D341Med (cell line): ENCODE measurements at places on chromosomes 7 and 10.

DNA sequence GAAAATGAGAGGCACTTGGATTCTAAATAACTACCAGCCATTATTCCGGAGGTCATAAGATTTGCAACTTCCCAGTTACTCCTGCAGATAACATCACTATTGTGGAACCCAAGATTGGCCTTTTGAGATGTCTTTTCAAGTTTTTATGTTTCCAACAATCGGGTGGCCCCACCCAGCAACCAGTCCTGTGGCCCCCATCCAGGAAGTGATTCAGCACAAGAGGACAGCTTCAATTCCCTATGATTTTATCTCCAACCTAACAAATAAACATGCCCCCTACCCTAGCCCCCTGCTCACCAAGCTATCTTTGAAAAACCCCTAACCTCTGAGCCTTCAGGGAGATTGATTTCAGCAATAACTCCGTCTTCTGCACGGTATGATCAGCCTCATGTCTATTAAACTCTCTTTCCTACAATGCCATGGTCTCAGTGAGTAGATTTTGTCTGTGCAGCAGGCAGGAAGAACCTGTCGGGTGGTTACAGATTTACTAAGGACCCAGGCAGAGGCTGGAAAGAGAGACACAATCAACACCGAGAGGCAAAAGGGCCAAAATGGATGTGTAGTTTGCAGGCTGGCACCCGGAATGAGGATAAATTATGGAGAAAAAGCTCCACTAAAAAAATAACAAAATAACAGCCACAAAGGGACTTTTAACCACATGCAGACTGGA is 83.9 kb upstream of the UNC5B start:
- no peak for DNase-seq

DNA sequence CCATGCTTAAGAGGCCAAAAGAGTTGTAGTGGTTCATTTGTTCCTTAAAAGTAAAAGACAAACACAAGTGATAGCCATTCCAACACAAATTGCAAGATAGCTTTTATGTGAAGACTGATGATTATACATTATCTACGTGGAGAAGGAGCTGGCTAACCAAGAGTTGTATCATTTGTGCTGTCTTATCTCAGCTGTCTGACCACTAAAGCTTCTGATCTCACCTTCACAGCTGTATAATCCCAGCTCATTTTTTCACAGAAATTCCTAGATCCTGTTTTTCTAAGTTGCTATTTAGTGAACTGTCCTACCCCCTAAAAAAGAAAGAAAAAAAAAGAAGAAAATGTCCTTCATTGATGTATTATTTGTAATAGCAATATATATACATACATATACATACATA is 9.8 kb downstream of the USP6NL start:
- DNase-seq = no peak

DNA sequence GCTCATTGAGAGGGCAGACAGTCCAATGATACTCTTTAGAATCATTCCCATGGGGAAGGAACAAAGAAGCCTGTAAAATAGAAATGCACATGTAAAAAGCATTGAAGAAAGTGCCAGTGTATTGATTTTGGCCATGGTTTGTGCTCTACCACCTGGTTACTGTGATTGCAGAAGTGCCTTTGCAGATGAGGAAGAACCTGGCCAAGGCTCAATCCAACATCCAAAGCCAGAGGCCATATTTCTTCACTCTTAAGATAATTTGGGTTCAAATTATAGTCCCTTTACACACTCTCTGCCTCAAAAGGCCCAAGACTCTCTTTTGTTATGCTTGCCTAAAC is 122.1 kb downstream of the EGFR start:
- DNase-seq = no peak

DNA sequence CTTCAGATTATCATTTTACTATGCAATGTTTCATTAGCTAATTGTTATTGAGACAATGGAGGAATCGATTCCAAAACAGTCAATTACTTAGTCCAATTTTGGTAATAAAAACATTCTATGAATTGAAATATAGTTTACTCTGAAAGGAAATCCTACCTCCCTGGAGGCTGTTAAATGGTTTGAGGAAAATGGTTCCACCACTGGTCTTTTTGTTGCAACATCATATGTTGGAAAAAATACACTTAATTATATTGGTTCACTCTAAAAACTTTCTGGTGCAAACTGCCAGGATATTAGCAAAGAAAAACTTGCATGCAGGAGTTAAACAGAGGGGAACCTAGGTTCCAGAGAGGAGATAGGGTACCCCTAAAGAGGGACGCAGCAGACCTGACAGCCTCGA is 267.3 kb upstream of the LYZL1 start:
- DNase-seq = no peak

GRCh38 chr7:70701477-70701876 is 430.5 kb upstream of the GALNT17 start:
- no peak for DNase-seq

DNA sequence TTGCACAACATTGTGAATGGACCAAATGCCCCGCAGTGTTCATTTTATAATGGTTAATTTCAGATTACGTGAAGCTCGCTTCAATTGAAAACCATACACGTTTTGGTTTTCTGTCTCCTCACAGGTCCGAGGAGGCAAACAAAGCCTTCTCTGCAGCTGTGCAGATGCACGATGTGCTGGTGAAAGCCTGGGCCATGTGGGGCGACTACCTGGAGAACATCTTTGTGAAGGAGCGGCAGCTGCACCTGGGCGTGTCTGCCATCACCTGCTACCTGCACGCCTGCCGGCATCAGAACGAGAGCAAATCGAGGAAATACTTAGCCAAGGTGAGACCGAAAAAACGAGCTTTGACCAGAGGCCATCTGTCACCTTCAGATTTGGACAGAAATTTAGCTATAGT is 110.3 kb downstream of the TRRAP start:
- DNase-seq = no peak

GRCh38 chr7:71937840-71938371 is 474.2 kb downstream of the CALN1 start:
- no peak for DNase-seq

DNA sequence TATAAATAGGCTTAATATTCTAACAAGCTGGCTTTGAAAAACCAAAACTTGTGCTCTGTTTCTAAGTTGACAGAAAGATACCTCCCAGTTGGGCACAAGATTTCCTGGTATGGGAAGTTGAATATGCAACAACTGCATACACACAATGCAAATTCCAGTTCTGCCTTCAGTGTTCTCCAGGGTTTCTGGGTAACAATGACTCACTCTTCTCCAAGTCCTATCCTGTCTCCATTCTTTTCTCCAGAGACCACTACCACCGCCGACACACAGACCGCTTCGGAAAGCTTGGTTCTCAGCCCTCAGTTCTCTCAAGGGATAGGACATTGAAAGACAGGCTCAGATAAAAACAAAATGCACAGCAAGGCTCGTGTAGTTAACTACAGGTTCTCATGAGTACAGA is 12.2 kb downstream of the PDE1C start:
- DNase-seq = no peak

DNA sequence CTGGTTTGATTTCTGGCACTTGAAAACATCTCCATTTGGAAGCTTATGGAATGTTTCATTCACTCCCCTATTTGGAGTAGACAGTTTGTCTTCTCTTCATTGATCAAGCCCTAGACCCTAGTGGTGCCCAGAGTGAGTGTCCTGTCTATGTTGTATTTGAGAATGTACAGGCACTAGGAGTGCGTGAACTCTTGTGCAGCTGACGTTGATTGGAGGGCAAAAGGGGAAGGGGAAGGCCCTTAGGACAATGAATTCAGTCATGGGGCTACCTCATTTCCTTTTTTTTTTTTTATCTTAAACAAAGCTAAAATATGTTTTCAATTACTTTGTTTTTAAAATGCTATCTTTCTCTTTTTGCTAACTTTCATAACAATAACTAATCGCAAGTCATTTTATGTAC is 66.5 kb downstream of the ADD3 start:
- no peak for DNase-seq

GRCh38 chr7:24769851-24770250 is 12.6 kb upstream of the GSDME start:
- no peak for DNase-seq

- no peak for DNase-seq
Observed at GRCh38 chr7:27842851-27843250, 102.9 kb downstream of the TAX1BP1 start.

GRCh38 chr10:70066190-70066589 is 13.5 kb downstream of the MACROH2A2 start:
- DNase-seq = no peak

DNA sequence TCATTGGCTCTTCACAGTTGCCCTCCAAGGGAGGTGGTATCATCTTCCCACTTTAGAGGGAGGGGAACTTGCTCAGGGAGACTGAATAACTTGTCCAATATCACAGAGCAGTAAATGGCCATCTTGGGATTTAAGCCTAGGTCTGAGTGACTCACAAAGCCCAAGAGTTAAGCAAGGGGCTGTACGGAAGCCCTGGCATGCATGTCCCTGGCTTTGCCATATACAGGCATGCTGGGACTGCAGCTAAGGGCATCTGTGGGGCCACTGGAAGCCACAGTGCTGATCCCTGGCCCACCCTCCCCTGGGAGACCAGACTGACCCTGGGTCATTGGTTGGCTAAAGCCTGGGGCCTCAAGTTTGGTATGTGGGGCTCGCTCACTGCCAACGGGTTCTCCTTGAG is 3.1 kb downstream of the VSIR start:
- no peak for DNase-seq

DNA sequence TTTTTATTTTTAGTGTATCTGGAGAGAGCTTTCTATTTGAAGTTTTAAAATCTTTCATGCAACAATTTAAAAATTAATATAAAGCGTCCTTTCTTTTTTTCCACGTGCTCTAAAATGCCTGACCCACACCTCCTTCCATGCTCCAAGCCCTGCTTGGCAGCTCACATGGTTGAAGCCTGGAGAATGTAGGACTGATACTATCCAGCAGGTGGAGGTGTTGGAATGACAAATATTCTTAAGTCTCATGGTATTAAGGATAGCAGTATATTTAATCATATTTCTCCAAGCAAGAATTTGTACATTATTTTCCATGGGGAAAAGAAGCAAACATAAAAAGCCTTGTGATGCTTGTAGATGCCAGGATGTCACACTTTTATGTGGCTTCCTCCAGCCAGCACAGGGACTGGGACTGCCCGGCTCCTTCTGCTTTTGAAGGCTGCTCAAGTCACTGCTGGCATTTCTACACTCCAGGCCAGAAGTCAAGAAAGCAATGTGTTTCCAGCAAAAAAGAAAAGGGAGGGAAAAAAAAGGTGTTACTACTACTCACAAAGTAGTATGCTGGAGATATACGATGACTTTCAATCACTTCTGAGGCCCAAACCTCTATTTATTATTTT is 49.7 kb downstream of the BZW2 start:
- peak; percentile 63 for DNase-seq

DNA sequence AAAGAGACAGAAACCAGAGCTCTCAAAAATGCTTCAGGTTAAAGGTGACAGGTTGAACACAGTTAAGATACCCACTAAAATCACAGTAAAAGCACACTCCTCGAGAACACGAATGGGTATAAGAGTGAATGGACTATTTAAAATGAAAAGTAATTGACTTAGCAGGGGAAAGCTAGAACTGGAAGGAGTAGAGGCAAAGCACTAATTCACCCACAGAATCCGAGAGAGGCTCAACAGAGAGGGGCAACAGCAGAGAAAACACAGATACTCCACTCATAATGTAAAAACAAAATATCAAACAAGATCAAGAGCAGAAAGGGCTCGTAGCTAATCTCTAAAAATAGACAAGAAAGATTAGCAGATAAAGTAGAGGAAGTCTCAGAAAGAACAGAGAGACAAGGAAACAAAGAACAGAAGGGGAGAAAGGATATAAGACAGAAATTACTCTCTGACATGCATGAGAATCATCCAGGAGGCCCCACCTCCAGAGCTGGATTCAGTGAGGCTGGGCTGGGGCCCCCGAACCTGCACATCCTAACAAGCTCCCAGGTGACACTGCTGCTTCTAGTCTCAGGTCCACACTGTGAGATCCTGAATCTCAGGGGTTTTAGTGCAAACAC is 117.6 kb downstream of the GALNT11 start:
- DNase-seq = no peak

GRCh38 chr10:79116801-79117723 is 48.3 kb downstream of the ZMIZ1 start:
- no peak for DNase-seq

GRCh38 chr7:81416659-81417058 is 353.2 kb downstream of the HGF start:
- DNase-seq = no peak

GRCh38 chr10:75228834-75229233 is 6.9 kb downstream of the COMTD1 start:
- DNase-seq = no peak

DNA sequence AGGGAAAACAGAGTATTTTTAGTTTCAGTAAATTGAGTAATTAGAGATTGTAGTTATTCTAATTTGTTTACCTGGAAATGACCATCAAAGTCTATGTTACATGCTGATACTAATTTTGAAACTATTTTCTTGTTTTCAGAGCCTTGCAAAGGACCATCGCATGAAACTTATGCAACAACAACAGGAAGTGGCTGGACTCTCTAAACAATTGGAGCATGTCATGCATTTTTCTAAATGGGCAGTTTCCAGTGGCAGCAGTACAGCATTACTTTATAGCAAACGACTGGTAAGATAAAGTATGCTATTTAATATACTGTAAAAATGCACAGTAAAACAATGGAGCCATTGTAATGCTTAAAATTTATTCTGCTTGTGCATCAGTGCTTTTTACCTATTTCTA is 78.5 kb downstream of the TRIM24 start:
- DNase-seq = no peak

- no peak for DNase-seq
Observed at GRCh38 chr10:88111294-88111693, 247.9 kb downstream of the PTEN start.

DNA sequence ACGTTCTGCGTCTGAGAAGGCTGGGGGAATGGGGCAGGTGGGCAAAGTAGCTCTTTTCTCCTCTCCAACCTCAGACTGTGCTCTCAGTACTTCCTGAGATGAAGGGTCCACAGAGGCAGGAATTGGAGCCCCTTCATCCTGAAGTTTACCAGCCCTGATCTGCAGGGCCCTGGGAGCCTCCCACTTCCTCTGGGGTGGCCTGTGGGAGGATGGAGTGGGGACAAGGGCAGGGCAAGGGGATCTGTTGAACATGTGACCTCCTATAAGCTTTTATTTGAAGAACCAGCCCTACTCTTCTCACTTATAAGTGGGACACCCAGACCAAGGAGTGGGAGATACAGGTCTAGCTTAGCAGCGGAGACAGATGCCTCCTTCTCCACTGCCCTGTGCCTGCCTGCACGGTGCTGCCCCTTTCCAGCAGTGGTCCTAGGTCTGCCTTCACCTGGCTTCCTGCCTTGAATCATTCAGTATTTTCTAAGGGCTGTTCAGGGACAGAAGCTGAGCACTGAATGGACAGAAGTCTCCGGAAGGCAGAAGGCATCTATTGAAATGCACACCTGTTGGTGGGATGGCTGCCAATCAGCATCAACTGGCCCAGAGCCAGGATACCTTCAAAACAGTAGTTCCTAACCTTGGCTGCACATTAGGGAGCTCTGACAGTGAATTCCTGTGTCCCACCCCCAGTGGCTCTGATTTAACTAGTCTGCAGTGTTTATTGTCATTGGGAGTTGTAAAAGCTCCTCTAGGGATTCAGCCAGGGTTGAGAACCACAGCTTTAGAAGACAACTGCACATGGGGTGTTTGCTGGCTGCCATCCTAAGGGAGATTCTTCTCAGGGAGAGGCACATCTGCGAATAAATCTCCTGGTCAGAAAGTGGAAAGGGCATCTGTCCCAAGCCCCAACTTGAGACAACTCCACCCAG is 2.7 kb upstream of the ARHGAP22 start:
- peak; percentile 25 for DNase-seq

GRCh38 chr7:33497051-33497450 is 367.7 kb downstream of the BBS9 start:
- no peak for DNase-seq
